Spinal cord (tissue), 10 donors: ENCODE measurements at places on chromosomes 12 and 14. TPM values are rescaled to one million over a fixed set of nuclear protein-coding genes. Genes with fewer than 3 reads are reported as not detected.
A peak's percentile ranks its signal among the peaks of the same experiment; 100 is the strongest.

DNA sequence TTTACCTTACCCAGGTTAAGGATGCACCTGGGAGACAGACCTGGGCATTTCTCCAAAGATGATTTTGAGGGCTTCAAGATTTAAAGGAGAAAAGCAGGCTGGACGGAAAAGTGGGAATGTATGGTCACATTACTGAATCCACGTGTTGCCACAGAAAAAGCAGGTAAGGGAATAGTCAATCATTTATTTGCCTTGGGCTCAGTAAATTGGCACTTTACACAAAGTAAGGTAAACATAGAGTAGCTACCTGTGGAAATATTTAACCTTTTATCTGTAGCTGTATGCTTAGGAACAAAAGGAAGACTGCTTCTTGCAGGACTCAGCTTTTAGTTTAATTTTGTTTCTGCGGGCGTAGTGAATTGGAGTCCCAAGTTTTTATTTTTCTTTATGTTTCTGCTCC, 153.3 kb downstream of the SLCO1B3 start:
- DNase-seq, result no peak
- no peak overlapping the region for H3K4me3 ChIP-seq
- H3K27me3 ChIP-seq, result no peaks in the 10 kb centered on the region
- H3K4me1 ChIP-seq, result no peaks in the 10 kb centered on the region
- H3K27ac ChIP-seq, result no peak overlapping the region
- H3K36me3 ChIP-seq, result no peaks in the 10 kb centered on the region

GRCh38 chr14:90332271-90332584, 487 bp upstream of the NRDE2 start:
- H3K27me3 ChIP-seq, result no peaks in the 10 kb centered on the region
- peak overlapping the region; percentile 92 for H3K27ac ChIP-seq
- H3K36me3 ChIP-seq, result no peaks in the 10 kb centered on the region
- H3K4me1 ChIP-seq, result peaks cover 14% of the 10 kb centered on the region

DNA sequence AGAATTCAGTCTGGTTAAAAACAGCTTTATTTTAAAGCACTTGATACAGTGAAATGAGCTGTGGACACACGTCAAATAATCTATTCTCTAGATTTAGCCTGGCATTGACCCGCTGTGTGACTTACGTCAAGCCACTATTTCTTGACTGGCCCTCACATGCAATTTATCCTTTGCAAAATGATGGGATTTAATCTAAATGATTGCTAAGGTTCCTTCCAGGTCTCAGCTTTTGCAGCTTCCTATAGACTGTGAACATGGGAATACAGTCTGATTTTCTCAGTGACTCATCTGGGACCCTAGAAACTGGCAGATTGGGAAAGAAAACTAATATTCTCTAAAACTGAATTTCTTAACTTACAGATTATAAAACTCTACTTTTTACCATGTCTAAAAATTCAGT, 409.1 kb downstream of the RAD51B start:
- no peak overlapping the region for H3K4me3 ChIP-seq
- H3K4me1 ChIP-seq, result no peaks in the 10 kb centered on the region
- H3K36me3 ChIP-seq, result no peaks in the 10 kb centered on the region
- H3K27ac ChIP-seq, result no peak overlapping the region

DNA sequence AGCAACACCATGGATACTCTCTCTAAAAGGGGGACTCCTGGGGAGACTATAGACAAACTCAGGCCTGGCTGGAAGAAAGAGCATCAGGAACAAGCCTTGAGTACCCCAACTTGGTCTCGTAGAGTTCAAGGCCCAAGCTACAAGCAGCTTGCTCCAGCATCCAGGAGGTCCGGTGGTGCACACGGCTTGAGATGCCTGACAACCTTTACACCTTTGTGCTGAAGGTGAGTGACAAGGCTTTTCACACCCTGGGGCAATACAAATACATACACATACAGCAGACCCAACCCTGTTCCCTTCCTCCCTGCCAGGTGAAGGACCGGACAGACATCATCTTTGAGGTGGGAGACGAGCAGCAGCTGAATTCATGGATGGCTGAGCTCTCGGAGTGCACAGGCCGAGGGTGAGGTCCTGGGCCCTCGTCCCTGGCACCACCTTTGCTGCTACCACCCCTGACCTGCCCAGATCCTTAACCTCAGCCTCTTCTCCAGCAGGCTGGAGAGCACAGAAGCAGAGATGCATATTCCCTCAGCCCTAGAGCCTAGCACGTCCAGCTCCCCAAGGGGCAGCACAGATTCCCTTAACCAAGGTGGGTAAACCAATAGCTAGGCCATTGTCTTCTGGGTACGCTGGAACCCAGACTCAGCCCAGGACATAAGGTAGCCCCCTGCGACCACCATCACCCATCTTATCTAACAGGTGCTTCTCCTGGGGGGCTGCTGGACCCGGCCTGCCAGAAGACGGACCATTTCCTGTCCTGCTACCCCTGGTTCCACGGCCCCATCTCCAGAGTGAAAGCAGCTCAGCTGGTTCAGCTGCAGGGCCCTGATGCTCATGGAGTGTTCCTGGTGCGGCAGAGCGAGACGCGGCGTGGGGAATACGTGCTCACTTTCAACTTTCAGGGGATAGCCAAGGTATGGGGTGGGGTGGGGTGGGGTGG, 41.2 kb downstream of the SH2B3 start:
- H3K4me1 ChIP-seq, result peaks cover 51% of the 10 kb centered on the region
- peak overlapping the region; percentile 11 for H3K27ac ChIP-seq
- DNase-seq, result no peak
- no peaks in the 10 kb centered on the region for H3K27me3 ChIP-seq
- H3K4me3 ChIP-seq, result no peak overlapping the region

GRCh38 chr14:80271389-80271788, 60.1 kb upstream of the DIO2 start:
- H3K4me3 ChIP-seq, result no peak overlapping the region
- no peak overlapping the region for H3K27ac ChIP-seq
- no peaks in the 10 kb centered on the region for H3K4me1 ChIP-seq
- H3K27me3 ChIP-seq, result no peaks in the 10 kb centered on the region
- no peaks in the 10 kb centered on the region for H3K36me3 ChIP-seq

- H3K27ac ChIP-seq, result no peak overlapping the region
- H3K4me1 ChIP-seq, result peaks cover 52% of the 10 kb centered on the region
- no peaks in the 10 kb centered on the region for H3K27me3 ChIP-seq
- H3K4me3 ChIP-seq, result no peak overlapping the region
- DNase-seq, result no peak
- H3K36me3 ChIP-seq, result no peaks in the 10 kb centered on the region
These were observed 54.9 kb upstream of the NCOR2 start for GRCh38 chr12:124622331-124622730.

DNA sequence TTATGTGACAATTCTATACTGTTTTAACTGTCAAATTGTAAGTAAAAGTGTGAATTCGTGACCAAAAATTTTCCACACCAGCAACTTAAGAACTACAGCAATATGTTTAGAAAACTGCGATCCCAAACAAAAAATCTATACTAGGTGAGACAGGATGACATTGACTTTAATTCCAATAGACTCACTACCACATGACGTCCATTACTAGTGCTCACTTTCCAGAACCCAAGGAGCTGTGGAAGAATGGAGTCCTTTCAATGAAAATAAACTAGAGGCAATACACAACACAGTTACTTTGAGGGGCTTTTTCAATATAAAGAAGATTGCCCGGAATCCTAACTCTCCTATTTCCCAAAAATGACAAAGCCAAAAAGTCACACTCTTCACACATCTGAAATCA, 1.4 kb downstream of the EPS8 start:
- no peak for DNase-seq
- H3K27me3 ChIP-seq, result no peaks in the 10 kb centered on the region
- H3K27ac ChIP-seq, result peak overlapping the region; percentile 96
- H3K4me1 ChIP-seq, result peaks cover 4% of the 10 kb centered on the region

DNA sequence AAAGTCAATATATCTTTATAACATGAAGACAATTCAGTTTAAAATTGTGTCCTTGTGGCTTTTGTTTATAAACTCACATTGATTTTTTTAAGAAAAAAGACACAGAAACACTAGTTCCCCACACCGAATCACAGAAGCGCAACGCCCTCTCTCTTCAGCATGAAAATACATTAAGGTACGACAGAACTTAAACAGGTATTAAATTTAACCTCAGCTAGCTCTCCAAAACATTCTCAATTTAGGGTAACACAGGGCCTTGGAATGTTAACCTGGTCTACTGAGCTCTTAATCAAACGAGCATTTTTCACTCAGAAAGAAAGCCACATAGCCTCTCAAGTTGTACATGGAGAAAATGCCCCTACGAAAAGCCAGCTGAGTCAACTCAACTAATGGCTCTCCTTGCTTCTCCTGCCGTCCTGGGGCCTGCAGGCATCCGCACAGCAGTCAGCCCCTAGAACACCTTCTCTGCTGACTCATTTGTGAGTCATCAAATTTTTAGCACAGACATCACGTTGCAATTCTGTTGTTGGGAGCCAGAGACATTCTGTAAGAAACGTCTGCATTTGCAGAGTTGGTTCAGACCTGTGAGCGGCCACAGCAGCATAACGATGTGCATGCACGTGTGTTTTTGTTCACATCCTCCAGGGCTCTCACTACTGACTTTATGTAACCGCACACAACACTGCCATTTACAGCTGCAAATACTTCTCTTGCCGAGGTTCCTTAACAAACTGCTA, 141.6 kb downstream of the ITPR2 start:
- no peaks in the 10 kb centered on the region for H3K36me3 ChIP-seq
- no peaks in the 10 kb centered on the region for H3K27me3 ChIP-seq
- H3K4me3 ChIP-seq, result no peak overlapping the region
- peak; percentile 17 for DNase-seq
- peak overlapping the region; percentile 58 for H3K27ac ChIP-seq

The ST8SIA1 gene
- total RNA-seq, result 38.6 TPM

The KRT78 gene
- 0.11 TPM for total RNA-seq

The PMCH gene
- total RNA-seq, result 0.33 TPM
